ENCODE measurements at places on chromosomes 5 and 9. TPM values are rescaled to one million over a fixed set of nuclear protein-coding genes. Genes with fewer than 3 reads are reported as not detected.

CATSPER3 gene
- 0.52 TPM for total RNA-seq

SPDL1 gene
- total RNA-seq = 8.4 TPM

GMCL2 gene
- not detected for total RNA-seq

RNF20 gene
- total RNA-seq = 24.5 TPM

NMUR2 gene
- not detected for total RNA-seq

PRUNE2 gene
- 7.8 TPM for total RNA-seq

FOXI1 gene
- not detected for total RNA-seq

ST8SIA4 gene
- total RNA-seq = 6.3 TPM

CCNI2 gene
- total RNA-seq = not detected

OR1Q1 gene
- not detected for total RNA-seq

GLDC gene
- under 0.01 TPM for total RNA-seq

DIRAS2 gene
- 0.52 TPM for total RNA-seq

ARHGEF28 gene
- 8.4 TPM for total RNA-seq

MEGF10 gene
- 77.8 TPM for total RNA-seq

PKD2L2 gene
- total RNA-seq = 2.6 TPM

NOL8 gene
- 15.7 TPM for total RNA-seq

HEMGN gene
- 7.3 TPM for total RNA-seq

PCDHB2 gene
- 2.6 TPM for total RNA-seq

ENC1 gene
- total RNA-seq = 35.5 TPM

GPR21 gene
- 3.1 TPM for total RNA-seq

TAF11L10 gene
- not detected for total RNA-seq

ADAMTS12 gene
- 19.3 TPM for total RNA-seq

TNFAIP8 gene
- total RNA-seq = 18.8 TPM

FAXDC2 gene
- 8.4 TPM for total RNA-seq

HMCN2 gene
- total RNA-seq = 12.5 TPM

KIAA0825 gene
- 5.2 TPM for total RNA-seq

RUFY1 gene
- 32.9 TPM for total RNA-seq

PRR16 gene
- total RNA-seq = 4.7 TPM

PCDHB6 gene
- 0.52 TPM for total RNA-seq

RGMB gene
- 29.7 TPM for total RNA-seq

SERF1A gene
- total RNA-seq = 15.7 TPM

ANKRD31 gene
- total RNA-seq = under 0.01 TPM

FRMD3 gene
- total RNA-seq = 27.7 TPM

SLC36A3 gene
- total RNA-seq = not detected

SHISAL2B gene
- not detected for total RNA-seq

BTNL8 gene
- not detected for total RNA-seq

NUTM2F gene
- not detected for total RNA-seq

PRDM9 gene
- not detected for total RNA-seq

HK3 gene
- 4.2 TPM for total RNA-seq

NAA35 gene
- 20.9 TPM for total RNA-seq

SLC36A2 gene
- under 0.01 TPM for total RNA-seq

FOXD4L5 gene
- total RNA-seq = under 0.01 TPM

CCNH gene
- 51.7 TPM for total RNA-seq

NUP188 gene
- total RNA-seq = 36.5 TPM

PCDHB16 gene
- 1.6 TPM for total RNA-seq

C9orf50 gene
- total RNA-seq = not detected

TTF1 gene
- 9.4 TPM for total RNA-seq

AQP7 gene
- 6.3 TPM for total RNA-seq

ZNG1A gene
- 25.1 TPM for total RNA-seq

TSSK1B gene
- not detected for total RNA-seq

All from skeletal muscle tissue (tissue), 5 donors.